Epithelial cell of esophagus (primary cell): ENCODE measurements at places on chromosomes 4 and X.
A peak's percentile ranks its signal among the peaks of the same experiment; 100 is the strongest.

DNA sequence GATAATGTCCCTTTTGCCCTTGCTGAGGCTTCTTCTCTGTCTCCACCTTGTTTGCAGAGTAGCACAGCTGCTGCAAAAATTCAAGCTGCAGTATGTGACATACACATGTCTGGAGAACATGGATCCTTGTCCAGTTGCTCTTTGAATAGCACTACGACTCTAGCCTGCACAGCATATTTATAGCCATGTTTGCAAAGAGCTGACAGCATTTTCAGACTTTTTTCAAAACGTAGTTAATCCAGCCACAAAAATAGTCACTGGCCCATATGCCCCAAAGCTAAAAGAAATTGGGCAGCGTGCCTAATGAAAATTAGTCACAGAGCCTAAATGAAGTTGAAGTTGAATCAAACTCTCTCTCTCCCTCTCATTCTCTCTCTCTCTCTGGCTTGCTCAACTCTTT lies 17.5 kb downstream of the SLC16A2 start:
- no peak for DNase-seq

GRCh38 chr4:168715896-168716295 lies 219.0 kb downstream of the PALLD start:
- DNase-seq: no peak

GRCh38 chrX:13482746-13483541 lies 86.5 kb upstream of the EGFL6 start:
- no peak for DNase-seq

DNA sequence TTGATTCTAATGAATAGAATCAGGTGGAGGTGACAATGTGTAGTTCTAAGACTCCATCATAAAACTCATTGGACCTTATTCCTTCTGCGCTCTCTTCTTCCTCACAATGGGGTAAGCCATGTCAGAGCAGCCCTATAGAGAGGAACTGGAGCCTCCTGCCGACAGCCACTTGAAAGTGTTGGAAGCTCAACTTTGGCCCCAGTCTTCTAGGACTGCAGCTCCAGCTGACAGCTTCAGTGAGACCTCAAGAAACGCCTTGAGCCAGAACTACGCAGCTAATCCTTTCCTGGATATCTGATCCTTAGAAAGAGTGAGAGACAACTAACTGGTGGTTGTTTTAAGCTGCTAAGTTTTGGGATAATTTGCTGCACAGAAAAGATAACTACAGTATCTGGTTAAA lies 22.1 kb upstream of the ADH7 start:
- DNase-seq: peak; percentile 57
